ENCODE measurements at places on chromosomes 11 and 22. TPM values are rescaled to one million over a fixed set of nuclear protein-coding genes. Genes with fewer than 3 reads are reported as not detected.
A peak's percentile ranks its signal among the peaks of the same experiment; 100 is the strongest.

DNA sequence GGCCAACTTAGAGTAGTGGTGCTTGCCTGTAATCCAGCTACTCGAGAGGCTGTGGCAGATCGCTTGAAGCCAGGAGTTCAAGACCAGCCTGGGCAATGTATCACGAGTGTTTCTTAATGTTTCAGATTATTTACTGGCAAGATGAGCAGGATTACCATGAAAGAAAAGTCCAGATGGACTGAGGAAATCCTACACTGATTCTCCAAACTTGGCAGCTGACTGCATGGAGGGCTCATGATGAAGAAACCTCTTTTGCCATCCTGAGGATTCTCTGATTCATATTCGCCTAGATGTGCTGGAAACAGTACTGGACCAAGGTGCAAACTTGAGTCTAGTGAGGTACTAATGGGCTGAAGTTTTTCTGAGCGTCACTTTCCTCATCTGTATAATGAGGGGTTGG, 2.8 kb upstream of the SIDT2 start:
- no peaks in the 10 kb centered on the region for H3K36me3 ChIP-seq
- no peak overlapping the region for H3K27ac ChIP-seq

GRCh38 chr11:105181100-105181499, 41.5 kb upstream of the CARD18 start:
- H3K4me1 ChIP-seq: no peaks in the 10 kb centered on the region
- no peak overlapping the region for H3K27ac ChIP-seq
- H3K27me3 ChIP-seq: no peaks in the 10 kb centered on the region
- H3K36me3 ChIP-seq: no peaks in the 10 kb centered on the region
- no peak for DNase-seq

CHST1 gene
- not detected for total RNA-seq

DNA sequence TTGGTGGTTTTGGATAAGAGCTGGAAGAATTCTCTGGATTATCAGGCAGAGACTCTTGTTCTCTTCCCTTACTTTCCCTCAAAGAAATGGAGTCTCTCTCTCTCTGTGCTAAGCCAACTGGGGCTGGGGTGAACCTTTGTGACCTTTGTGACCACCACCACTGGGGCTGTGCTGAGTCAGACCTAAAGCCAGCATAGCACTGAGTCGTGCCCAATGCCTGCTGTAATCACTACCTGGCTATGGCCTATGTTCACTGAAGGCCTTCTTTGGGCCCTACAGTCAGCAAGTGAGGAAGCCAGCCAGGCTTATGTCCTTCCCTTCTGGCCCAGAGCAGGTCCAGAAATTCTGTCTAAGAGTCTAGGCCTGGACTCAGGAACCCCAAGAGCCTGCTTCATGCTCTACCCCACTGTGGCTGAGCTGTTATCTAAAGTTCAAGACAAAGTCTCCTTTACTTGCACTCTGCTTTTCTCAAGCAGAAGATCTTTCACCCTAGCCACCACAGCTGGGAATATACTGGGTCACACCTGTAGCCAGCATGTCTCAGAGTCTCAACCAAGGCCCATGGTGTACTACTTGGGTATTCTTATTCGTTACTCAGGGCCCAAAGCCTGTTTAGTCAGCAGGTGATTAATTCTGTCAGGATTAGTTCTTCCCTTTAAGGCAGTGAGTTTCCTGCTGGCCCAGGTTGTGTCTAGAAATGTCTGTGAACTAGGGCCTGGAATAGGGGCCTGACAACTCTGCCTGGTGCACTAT, 86.0 kb downstream of the EHF start:
- no peaks in the 10 kb centered on the region for H3K4me1 ChIP-seq
- H3K36me3 ChIP-seq: no peaks in the 10 kb centered on the region
- H3K27ac ChIP-seq: no peak overlapping the region
- no peak for DNase-seq
- H3K27me3 ChIP-seq: no peaks in the 10 kb centered on the region

GRCh38 chr11:61682093-61682732, 2.0 kb downstream of the DAGLA start:
- H3K27me3 ChIP-seq: no peaks in the 10 kb centered on the region
- no peaks in the 10 kb centered on the region for H3K36me3 ChIP-seq
- H3K4me1 ChIP-seq: peaks cover 43% of the 10 kb centered on the region

DNA sequence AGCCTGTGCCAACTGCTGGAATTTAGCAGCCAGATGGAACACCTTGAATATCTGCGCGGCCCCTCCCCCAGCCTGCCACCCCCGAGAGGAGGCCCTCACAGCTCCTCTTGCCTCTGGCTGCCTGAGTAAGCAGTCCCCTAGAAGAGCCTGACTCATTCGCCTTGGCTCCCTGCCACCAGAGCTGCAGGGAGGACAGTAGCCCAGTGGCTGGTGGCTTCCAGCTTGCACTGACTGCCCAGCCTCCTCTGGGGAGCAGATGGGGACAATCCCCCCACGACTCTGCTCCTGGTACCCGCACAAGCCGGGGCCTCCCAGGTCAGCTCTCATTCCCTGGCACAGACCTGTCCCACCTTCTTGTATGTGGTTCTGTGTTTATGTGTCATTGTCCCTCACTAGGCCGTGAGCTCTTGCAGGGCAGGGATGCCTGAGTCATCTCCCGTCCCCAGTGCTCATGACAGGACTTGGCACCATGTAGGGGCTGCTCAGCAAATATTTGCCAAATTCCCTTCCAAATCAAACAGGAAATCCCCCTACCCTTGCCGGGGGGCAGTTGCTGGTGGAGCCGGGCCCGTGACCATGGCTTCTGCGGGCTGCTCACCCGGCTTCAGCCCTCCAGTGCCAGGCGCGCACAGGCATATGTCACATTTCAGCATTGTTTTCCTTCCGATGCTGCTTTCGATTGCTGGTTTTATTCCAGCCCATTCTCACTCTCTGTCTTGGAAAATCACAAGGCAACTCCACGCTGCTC, 43.6 kb downstream of the CACNG2 start:
- H3K4me3 ChIP-seq: no peak overlapping the region
- H3K27ac ChIP-seq: no peak overlapping the region
- H3K27me3 ChIP-seq: no peaks in the 10 kb centered on the region
- H3K36me3 ChIP-seq: no peaks in the 10 kb centered on the region
- H3K4me1 ChIP-seq: no peaks in the 10 kb centered on the region
- DNase-seq: no peak

DNA sequence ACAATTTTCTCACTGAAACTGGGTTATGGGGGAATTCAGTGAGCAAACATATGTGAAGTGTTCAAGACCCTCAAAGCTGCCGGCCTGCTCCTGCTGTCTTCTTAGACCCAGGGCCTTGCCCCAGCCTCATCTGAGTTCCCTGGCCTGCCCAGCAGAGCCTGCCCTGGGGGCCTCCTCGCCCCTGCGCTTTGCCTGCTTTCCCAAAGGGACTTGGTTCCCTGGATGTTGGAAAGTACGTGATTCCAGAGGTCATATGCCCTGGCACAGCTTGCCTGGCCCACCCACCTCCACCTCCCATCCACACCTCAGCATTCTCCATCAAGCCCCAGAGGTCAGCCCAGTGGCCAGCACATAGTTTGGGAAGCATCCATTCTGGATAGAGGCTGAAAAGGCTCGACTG, 13.7 kb upstream of the POU2F3 start:
- peaks cover 4% of the 10 kb centered on the region for H3K4me1 ChIP-seq
- no peak overlapping the region for H3K4me3 ChIP-seq
- H3K36me3 ChIP-seq: no peaks in the 10 kb centered on the region

DNA sequence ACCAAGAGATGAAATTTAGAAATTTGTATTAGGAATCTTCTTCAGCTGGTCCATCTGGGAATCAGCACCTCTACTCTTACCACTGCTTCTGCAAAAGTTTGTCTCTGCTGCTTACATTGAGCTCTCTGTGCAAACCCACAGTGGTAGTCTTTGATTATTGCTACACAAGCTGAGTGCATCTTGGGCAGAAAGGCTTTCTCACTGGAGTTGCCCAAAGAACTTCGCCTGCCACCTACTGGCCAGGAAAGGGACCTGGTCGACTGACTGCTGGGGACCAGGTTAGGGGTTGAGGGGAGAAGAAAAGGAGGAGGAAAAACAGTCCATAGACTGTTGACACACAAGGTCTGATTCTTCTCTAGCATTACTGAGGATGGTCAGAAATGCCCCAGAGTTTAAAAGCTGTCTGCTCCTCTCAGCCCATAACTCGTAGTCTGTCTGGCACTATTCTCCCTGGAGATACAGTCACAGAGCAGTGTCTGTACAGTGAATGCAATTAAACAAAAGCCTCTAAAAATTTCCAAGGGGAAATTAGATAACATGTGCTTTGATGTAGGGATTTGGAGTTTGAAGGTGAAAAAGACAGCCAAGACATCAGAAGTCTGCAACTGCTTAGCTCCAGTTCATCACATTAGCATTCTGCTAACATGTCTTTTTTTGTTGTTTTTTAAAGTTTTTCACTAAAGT, 215.0 kb upstream of the CTSC start:
- peak; percentile 75 for DNase-seq
- H3K36me3 ChIP-seq: no peaks in the 10 kb centered on the region
- H3K27me3 ChIP-seq: no peaks in the 10 kb centered on the region

FGF4 gene
- not detected for total RNA-seq

DNA sequence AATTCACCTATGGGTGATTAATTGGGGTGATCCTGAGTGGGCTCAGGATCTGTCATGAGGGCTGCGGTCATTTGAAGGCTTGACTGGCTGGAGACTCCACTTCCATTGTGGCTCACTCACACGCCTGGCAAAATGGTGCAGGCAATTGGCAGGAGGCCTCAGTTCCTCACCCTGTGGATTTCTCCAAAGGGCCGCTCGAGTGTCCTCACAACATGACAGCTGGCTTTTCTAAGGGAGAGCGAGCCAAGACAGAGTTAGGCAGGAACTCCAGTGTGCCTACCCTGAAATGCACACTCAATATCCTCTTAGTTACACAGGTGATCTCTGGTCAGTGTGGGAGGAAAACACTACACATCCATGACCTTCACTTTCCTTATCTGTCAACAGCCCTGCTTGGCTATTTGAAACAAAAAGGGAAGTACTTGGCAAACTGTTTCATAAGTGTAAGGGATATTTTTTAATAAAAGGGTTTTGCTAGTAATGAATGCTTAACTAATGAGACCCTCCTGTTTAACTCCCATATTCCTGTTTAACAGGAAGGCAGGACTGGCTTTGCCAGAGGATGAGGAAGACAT, 25.7 kb downstream of the OSBP2 start:
- H3K4me1 ChIP-seq: no peaks in the 10 kb centered on the region
- no peaks in the 10 kb centered on the region for H3K27me3 ChIP-seq
- H3K36me3 ChIP-seq: no peaks in the 10 kb centered on the region
- no peak overlapping the region for H3K4me3 ChIP-seq

SOX6 gene
- total RNA-seq: 24.0 TPM

POU2AF2 gene
- not detected for total RNA-seq

- no peak overlapping the region for H3K4me3 ChIP-seq
- H3K4me1 ChIP-seq: peaks cover 31% of the 10 kb centered on the region
- H3K27me3 ChIP-seq: no peaks in the 10 kb centered on the region
- H3K27ac ChIP-seq: no peak overlapping the region
- DNase-seq: no peak
Observed at GRCh38 chr22:23146478-23147205, 1.4 kb downstream of the RAB36 start.

DNA sequence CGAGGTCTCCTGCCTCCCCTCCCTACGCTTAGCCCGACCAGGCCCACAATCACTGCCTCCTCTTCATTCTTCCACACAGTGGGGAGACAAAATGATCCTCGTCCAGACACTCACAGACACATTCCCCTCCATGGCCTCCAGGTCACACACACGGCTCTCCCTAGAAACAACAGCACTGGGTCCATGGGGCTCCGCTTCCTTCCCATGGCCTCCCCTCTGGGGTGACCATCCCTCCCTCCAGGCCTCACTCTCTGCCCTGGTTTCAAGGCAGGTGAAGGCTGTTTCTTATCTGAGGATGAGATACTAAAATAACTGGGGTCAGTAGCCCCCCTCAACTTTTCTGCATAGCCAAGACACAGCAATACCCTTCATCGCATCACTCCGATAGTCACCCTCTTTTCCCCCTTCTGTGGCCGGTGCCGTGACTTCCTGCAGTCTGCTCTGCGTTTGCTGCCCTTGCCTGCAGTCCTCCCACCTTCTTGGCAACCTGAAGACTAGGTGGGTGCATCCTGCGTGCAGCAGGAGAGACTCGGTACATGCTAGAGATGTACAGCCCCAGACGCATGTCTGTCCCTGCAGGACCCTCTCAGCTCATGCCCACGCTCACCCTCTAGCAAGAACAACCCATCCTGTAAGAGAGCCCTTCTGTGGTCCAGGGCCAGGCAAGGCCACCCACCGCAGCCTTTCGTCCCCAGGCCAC, 55.8 kb downstream of the CD6 start:
- H3K4me3 ChIP-seq: no peak overlapping the region
- no peaks in the 10 kb centered on the region for H3K36me3 ChIP-seq

CNGA4 gene
- total RNA-seq: 0.56 TPM

MSANTD2 gene
- total RNA-seq: 28.3 TPM

PLAAT5 gene
- total RNA-seq: 1.2 TPM

GRCh38 chr11:93540896-93541553, 2.2 kb downstream of the SMCO4 start:
- no peak overlapping the region for H3K4me3 ChIP-seq
- H3K4me1 ChIP-seq: peaks cover 9% of the 10 kb centered on the region
- no peaks in the 10 kb centered on the region for H3K27me3 ChIP-seq
- no peak for DNase-seq
- H3K36me3 ChIP-seq: no peaks in the 10 kb centered on the region
- H3K27ac ChIP-seq: no peak overlapping the region

DNA sequence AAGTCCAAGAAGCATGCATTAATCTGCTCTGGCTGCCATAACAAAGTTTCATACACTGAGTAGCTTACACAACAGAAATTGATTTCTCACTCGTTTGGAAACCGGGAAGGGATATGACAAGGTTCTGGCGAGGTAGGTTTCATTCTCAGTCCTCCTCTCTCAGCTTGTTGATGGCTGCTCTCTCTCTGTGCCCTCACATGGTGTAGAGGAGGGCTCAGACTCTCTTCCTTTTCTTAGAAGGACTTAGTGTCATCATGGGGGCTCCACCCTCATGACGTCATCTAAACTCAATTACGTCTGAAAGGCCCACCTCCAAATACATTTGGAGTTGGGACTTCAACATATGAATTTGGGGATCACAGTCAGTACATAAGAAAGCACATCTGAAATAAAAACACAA, 18.6 kb downstream of the GLYATL1 start:
- DNase-seq: no peak
- no peaks in the 10 kb centered on the region for H3K36me3 ChIP-seq
- no peak overlapping the region for H3K27ac ChIP-seq
- no peaks in the 10 kb centered on the region for H3K4me1 ChIP-seq

- DNase-seq: no peak
- no peaks in the 10 kb centered on the region for H3K27me3 ChIP-seq
- no peak overlapping the region for H3K27ac ChIP-seq
- H3K4me1 ChIP-seq: peaks cover 10% of the 10 kb centered on the region
- no peak overlapping the region for H3K4me3 ChIP-seq
Observed at GRCh38 chr11:45895553-45896259, 10.3 kb downstream of the MAPK8IP1 start.

GRCh38 chr11:11661326-11662040, 39.7 kb upstream of the GALNT18 start:
- H3K27ac ChIP-seq: no peak overlapping the region
- H3K4me1 ChIP-seq: no peaks in the 10 kb centered on the region
- no peak overlapping the region for H3K4me3 ChIP-seq
- no peak for DNase-seq
- H3K36me3 ChIP-seq: no peaks in the 10 kb centered on the region
- H3K27me3 ChIP-seq: peaks cover 1% of the 10 kb centered on the region

- no peak overlapping the region for H3K4me3 ChIP-seq
- no peak for DNase-seq
- H3K27me3 ChIP-seq: no peaks in the 10 kb centered on the region
- H3K36me3 ChIP-seq: no peaks in the 10 kb centered on the region
- no peaks in the 10 kb centered on the region for H3K4me1 ChIP-seq
Observed at GRCh38 chr11:84413549-84413948, 1127.4 kb upstream of the CCDC90B start.

GRCh38 chr11:9138133-9138453, 46.7 kb upstream of the SCUBE2 start:
- no peak for DNase-seq
- H3K27ac ChIP-seq: peak overlapping the region; percentile 62
- no peaks in the 10 kb centered on the region for H3K4me1 ChIP-seq
- H3K27me3 ChIP-seq: no peaks in the 10 kb centered on the region

FUT4 gene
- 24.5 TPM for total RNA-seq

Data from Caco-2 (cell line).